ENCODE measurements at places on chromosomes 7 and 10. TPM values are rescaled to one million over a fixed set of nuclear protein-coding genes. Genes with fewer than 3 reads are reported as not detected.

DNA sequence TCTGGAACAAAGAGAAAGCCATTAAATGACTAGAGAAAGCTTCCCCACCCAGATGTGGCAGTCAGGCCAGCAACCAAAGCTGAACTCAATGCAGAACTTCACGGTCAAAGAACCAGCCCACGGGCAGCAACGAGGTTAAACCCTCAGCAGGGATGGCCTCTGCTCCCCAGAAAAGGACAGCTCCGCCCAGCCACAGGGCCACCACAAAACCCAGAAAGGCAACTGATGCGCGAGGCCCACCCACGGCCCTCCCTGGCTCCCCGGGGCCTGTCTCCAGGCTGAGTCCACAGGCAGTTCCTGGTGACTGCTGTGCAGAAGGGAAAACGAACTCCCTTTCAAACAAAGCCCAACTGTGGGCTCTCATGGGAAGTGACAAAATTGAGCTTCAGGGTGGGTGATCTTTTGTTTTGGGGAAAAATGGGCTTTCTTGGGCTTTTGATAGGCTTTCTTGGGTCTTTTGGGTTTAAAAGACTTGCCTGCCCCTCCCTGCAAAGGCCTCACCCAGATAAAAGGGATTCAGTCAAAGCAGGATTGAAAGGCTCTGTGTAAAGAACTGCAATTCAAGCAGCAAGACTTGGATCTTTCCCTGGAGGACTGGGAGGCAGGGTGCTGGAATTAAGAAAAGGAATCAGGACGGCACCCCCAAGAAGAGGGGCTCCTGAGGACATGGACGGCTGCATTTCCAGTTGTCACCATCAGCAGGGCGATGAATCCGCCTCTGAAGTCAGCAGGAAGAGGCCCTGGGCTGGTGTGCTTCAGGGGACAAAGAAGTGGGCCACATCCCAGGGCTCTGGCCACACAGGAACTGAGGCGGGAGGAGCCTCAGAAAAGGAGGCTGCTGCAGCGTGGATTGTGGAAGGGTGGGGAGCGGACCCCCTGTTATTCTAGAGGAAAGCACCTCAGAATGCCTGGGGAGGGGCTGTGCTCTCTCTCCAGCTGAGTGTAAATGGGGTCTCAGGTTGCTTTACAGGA is 209.9 kb downstream of the USP6NL start:
- no peaks in the 10 kb centered on the region for H3K27me3 ChIP-seq
- H3K27ac ChIP-seq = no peak overlapping the region
- no peak for DNase-seq
- H3K4me1 ChIP-seq = no peaks in the 10 kb centered on the region
- H3K36me3 ChIP-seq = no peaks in the 10 kb centered on the region

DNA sequence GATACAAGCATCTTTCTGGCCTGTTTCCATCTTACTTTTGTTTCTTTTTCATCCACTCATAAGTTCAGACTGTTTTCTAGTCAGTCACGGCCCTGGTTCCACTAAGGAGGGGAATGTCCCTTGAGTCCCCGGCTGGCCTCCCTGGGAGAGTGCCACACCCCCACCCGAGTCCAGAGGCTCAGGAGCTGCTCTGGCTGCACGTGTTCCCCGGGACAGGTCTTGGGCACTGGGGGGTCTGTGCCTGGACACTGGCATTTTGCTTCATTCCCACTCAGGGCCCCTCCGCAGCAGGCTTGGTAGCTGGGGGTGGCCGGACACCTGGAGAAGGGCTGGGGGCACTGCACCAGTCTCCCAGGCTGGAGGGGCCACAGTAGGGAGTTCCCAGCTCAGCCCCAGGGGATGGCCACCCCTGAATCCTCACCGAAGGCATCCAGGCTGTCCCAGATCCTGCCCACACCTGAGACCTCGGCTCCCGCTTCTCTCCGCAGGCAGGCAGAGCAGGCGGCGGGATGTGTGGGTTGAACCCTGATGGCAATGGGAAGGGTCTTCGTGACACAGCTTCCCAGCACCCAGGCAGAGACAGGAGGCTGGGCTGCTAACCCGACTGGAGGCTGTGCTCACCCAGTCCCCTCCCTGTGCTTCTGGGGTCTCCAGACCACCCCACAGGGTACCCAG is 92.3 kb downstream of the BMS1 start:
- H3K36me3 ChIP-seq = no peaks in the 10 kb centered on the region
- H3K27me3 ChIP-seq = no peaks in the 10 kb centered on the region
- peaks cover 3% of the 10 kb centered on the region for H3K4me1 ChIP-seq
- no peak overlapping the region for H3K27ac ChIP-seq
- H3K4me3 ChIP-seq = no peak overlapping the region

The CRPPA gene
- total RNA-seq = 3.9 TPM

The MRPS33 gene
- total RNA-seq = 32.7 TPM
